ENCODE measurements at places on chromosomes 7 and 10. TPM values are rescaled to one million over a fixed set of nuclear protein-coding genes. Genes with fewer than 3 reads are reported as not detected.
A peak's percentile ranks its signal among the peaks of the same experiment; 100 is the strongest.

DNA sequence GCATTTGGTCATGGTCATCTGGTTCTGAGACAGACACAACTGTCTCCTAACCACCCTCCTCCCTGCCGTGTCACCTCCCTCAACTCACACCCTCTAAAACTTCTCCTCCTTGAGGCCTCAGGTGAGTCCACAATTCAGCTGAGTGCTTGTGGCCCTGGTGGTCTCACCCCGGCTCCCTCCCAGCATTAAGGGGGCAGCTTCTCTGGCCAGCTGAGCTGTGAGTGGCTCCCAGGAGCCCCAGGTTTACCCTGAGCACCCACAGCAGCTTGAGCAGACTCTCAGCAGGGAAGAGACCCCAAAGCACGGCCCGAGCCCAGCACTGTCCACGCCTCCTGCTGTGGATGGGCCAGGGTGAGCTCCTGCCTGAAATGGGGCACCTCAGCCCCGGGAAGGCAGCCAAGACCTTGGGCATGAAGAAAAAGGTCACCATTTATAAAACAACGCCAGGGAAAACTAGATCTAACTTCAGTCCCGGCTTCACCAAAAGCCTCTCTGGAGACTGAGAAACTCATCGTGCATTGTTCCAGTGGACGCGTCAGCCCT lies 201.2 kb downstream of the TCERG1L start:
- no peaks in the 10 kb centered on the region for H3K27me3 ChIP-seq
- H3K4me1 ChIP-seq, result no peaks in the 10 kb centered on the region
- H3K4me3 ChIP-seq, result no peak overlapping the region
- H3K36me3 ChIP-seq, result no peaks in the 10 kb centered on the region

GRCh38 chr10:23522345-23522744 lies 83.5 kb downstream of the OTUD1 start:
- no peaks in the 10 kb centered on the region for H3K27me3 ChIP-seq
- H3K36me3 ChIP-seq, result no peaks in the 10 kb centered on the region
- no peak for DNase-seq
- no peak overlapping the region for H3K4me3 ChIP-seq
- H3K27ac ChIP-seq, result no peak overlapping the region
- no peaks in the 10 kb centered on the region for H3K4me1 ChIP-seq

DNA sequence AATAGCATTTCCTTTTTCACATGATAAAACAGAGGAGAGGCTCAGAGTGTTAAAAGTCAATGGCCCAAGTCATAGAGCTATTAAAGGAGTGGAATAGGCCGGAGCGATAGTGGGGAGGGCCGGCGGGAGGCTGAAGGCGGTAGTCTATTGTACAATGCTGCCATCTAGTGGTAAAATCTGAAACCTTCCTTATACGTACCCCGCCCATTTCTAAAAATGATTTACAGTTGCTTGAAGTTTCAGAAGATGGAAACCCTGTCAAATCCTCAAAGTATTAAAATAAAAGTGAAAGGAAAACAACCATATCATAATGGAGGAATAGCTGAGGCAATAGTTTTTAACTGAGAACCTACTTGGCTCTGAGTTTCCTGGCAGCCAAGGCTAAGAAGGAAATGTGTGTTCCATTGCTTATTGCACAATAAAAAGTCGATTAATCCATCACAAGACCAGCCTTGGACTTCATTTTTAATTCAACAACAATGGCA lies 209.1 kb downstream of the CCSER2 start:
- H3K4me3 ChIP-seq, result no peak overlapping the region
- H3K36me3 ChIP-seq, result no peaks in the 10 kb centered on the region
- H3K27me3 ChIP-seq, result no peaks in the 10 kb centered on the region
- peak; percentile 44 for DNase-seq
- H3K4me1 ChIP-seq, result peaks cover 7% of the 10 kb centered on the region

CYCS gene
- 46.9 TPM for total RNA-seq

CYP3A5 gene
- not detected for total RNA-seq

DNA sequence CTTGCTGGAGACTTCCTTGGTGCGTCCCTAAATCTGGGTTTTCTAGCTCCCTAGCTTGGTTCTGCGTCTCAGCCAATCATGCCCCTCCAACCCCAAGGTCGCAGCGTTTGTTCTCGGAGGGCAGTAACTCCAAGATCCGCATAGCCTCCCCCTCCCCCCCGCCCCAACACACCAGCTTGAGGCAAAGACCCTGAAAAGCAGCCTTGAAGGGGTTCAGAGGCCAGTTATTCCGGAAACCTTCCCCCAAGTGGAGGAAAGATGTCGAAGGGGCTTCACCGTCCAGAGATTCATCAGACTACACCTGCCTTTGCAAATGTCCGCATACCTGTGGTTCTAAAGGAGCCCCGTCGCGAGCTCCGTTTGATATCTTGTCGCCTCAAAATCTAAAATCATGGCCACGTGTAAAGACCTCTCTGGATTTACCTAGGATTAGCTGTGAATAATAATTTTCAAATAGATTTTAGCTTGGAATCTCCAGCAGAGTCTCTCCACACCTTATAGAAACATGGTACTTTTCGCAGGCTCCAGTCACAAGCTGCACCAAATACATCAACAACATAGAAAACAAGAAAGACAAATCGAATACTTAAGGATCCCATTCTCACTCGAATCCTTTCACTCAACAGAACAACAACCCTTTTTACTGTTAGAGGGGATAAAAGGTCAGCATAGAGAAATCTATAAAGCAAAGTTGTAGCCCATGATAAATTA lies 7.9 kb downstream of the DLX6 start:
- H3K4me3 ChIP-seq, result no peak overlapping the region
- no peak overlapping the region for H3K27ac ChIP-seq
- no peaks in the 10 kb centered on the region for H3K4me1 ChIP-seq
- H3K36me3 ChIP-seq, result no peaks in the 10 kb centered on the region

DNA sequence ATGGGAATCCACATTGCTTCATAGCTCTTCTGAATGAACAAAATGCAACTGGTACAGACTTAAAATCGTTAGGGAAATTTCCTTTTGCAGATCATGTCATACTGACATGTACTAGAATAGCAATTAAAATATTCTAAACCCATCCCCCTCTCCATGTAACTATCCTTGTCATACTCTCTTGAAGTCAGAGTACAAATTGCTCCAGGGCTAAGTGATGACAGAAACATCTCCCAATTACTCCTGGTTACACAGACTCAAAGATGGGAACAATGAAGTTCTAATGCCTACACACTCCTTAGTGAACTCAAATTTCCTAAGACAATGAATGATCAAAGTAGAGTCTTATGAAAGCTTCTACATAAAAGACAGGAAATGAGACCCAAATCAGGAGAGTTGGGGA lies 87.2 kb downstream of the PDE1C start:
- H3K4me3 ChIP-seq, result no peak overlapping the region
- no peak overlapping the region for H3K27ac ChIP-seq
- H3K27me3 ChIP-seq, result no peaks in the 10 kb centered on the region
- no peaks in the 10 kb centered on the region for H3K4me1 ChIP-seq

- DNase-seq, result no peak
- no peaks in the 10 kb centered on the region for H3K36me3 ChIP-seq
- no peak overlapping the region for H3K27ac ChIP-seq
- H3K27me3 ChIP-seq, result no peaks in the 10 kb centered on the region
- H3K4me1 ChIP-seq, result peaks cover 6% of the 10 kb centered on the region
- no peak overlapping the region for H3K4me3 ChIP-seq
Measured at GRCh38 chr7:29953726-29954347, 35.8 kb downstream of the SCRN1 start.

DGKB gene
- not detected for total RNA-seq

PPP1R9A gene
- not detected for total RNA-seq

ENKUR gene
- not detected for total RNA-seq

GRCh38 chr10:69130251-69130650 lies 6.3 kb downstream of the VPS26A start:
- no peaks in the 10 kb centered on the region for H3K27me3 ChIP-seq
- no peak overlapping the region for H3K27ac ChIP-seq
- H3K36me3 ChIP-seq, result peaks cover 6% of the 10 kb centered on the region
- peaks cover 52% of the 10 kb centered on the region for H3K4me1 ChIP-seq

- DNase-seq, result no peak
- H3K4me3 ChIP-seq, result no peak overlapping the region
Measured at GRCh38 chr7:1893036-1893435, 223.0 kb downstream of the ELFN1 start.

MYL10 gene
- not detected for total RNA-seq

DNA sequence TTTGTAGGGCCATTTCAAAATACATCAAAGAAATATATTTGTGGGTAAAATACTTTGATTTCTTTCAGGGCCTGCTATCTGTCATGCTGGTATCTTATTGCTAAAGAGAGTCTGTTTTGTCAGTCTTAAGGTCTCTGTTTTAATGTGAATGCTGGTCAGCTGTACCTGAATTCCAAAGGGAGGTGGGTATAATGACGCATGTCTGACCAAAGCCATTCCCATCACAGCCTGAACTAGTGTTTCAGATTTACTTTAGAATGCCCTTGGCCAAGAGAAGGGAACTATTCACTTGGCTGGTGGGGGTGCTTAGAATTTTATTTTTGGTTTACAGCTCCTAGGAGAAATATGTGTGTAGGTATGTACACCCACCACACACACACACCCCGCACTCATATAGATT lies 30.6 kb upstream of the MYL10 start:
- no peaks in the 10 kb centered on the region for H3K27me3 ChIP-seq
- no peak overlapping the region for H3K27ac ChIP-seq
- no peak for DNase-seq
- H3K4me3 ChIP-seq, result no peak overlapping the region
- no peaks in the 10 kb centered on the region for H3K36me3 ChIP-seq

TAC1 gene
- not detected for total RNA-seq

WBP1L gene
- total RNA-seq, result 41.1 TPM

DNA sequence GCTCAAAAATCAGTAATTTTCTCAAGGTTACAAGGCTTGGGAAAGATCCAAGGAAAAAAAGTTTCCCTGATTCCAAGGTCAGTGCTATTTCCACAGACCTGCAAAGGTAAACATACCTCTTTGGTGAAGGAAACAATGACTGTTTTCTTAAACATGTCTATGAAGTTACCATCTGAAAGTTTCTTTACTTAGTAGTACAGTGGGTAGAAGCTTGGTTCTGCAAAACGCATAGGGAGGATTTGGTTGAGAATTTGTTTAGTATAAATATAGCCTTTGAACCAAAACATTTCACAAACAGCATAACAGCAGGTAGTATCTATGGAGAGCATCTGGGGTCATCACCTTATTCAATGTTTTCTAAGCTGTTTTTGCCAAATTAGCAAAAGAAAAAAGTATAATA lies 169.6 kb downstream of the CCSER2 start:
- H3K4me1 ChIP-seq, result peaks cover 10% of the 10 kb centered on the region
- H3K27ac ChIP-seq, result no peak overlapping the region
- H3K27me3 ChIP-seq, result no peaks in the 10 kb centered on the region
- no peak overlapping the region for H3K4me3 ChIP-seq

HABP2 gene
- total RNA-seq, result not detected

MRLN gene
- total RNA-seq, result not detected

- no peak overlapping the region for H3K27ac ChIP-seq
- DNase-seq, result no peak
- H3K36me3 ChIP-seq, result no peaks in the 10 kb centered on the region
Measured at GRCh38 chr10:65861249-65861648, 1064.6 kb upstream of the LRRTM3 start.

- no peaks in the 10 kb centered on the region for H3K27me3 ChIP-seq
- H3K4me3 ChIP-seq, result no peak overlapping the region
- peak overlapping the region; percentile 11 for H3K27ac ChIP-seq
- DNase-seq, result no peak
- H3K36me3 ChIP-seq, result peaks cover 58% of the 10 kb centered on the region
Measured at GRCh38 chr10:103895411-103896186, 22.4 kb downstream of the STN1 start.

PDAP1 gene
- 67.0 TPM for total RNA-seq

ACSM6 gene
- total RNA-seq, result not detected

DNA sequence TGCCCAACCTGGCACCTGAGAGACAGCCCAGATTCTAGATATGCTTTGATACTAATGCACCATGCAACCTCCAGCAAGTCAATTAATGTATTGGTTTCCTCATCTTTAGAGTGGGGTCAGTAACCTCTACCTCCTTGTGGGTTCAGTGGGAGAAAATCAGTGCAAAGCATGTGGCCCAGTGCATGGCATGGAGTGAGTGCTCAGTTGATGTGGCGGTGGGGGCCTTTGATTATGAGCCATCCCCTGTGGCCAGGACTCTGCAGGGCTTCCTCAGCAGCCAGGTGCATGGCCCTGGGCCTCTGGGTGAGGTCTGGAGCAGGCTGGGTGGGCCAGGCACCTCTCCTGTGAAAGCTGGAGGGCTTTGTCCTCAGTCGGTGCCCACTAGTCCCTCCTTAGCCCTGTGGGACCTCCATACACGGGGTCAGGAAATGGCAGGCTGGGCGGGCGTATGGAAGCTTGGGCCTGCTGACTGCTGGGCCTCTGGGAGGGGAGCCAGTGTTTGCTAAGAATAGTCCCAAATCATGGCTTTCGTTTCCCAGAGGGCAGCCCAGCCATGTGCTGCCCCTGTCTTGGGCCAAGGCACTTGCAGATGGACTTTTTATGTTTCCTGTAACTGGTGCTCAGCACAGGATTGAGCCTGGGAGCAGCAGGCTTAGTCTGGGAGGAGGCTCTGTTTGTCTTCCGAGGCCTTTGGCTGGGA lies 3.4 kb downstream of the PALD1 start:
- H3K36me3 ChIP-seq, result no peaks in the 10 kb centered on the region
- peaks cover 39% of the 10 kb centered on the region for H3K4me1 ChIP-seq
- no peak overlapping the region for H3K27ac ChIP-seq

- no peak overlapping the region for H3K27ac ChIP-seq
- no peaks in the 10 kb centered on the region for H3K27me3 ChIP-seq
- no peaks in the 10 kb centered on the region for H3K4me1 ChIP-seq
- no peak for DNase-seq
- no peak overlapping the region for H3K4me3 ChIP-seq
Measured at GRCh38 chr10:86345859-86346798, 20.5 kb downstream of the GRID1 start.

DDC gene
- not detected for total RNA-seq

- no peaks in the 10 kb centered on the region for H3K4me1 ChIP-seq
- H3K36me3 ChIP-seq, result no peaks in the 10 kb centered on the region
- no peaks in the 10 kb centered on the region for H3K27me3 ChIP-seq
- no peak overlapping the region for H3K4me3 ChIP-seq
- no peak overlapping the region for H3K27ac ChIP-seq
Measured at GRCh38 chr7:152544481-152544927, 108.7 kb upstream of the KMT2C start.

DNA sequence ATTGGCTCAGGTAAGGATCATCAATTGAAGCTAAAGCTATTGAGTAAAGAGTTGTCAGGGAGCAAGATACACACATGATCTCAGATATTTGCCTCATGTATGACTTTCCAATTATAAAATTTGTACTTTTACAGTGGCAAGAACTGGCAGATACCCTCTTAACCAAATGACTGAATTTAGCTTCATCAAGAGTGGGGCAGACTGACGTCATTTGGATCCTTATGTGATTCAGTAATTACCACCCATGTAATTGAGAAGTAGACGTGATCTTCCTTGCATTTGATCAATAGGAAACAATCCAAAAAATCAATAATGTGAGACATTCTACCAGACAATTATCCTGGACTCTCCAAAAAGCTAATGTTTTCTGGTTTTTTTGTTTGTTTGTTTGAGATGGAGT lies 8.9 kb downstream of the LRRC72 start:
- no peak overlapping the region for H3K27ac ChIP-seq
- H3K27me3 ChIP-seq, result no peaks in the 10 kb centered on the region
- no peak overlapping the region for H3K4me3 ChIP-seq
- DNase-seq, result no peak
